ENCODE measurements at places on chromosomes 7 and 10.

DNA sequence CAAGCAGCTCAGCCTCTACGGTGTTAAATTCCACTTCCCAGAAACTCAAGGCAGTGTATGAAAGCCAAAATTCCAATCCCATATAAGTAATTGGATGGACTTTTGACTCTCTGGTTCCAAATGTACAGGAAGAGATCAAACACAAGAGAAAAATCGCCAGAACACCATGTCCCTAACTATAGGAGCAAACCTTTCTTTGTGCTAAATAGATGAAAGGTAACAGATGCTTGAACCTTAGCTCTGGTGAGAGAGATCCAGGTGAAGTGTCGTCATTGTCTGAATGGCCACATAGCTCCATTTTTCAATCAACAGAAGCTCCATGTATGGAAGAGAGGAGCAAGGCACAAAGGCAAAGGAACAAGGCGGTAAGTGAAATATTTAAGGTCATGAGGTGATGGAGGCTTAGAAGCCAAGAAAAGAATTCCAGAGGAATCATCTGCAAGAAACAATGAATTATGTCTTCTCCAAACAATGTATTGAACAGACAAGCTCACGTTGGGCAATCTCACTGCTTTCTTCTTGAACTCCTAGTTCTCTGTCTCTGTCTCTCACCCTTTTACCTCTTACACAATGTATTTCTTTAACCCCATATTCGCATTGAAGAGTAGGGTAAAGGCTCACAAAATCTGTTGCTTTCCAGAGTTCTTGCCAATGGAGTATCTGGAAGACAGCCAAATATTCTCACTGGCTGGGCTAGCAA lies 585.1 kb downstream of the GATA3 start:
- no peak for DNase-seq

GRCh38 chr10:79407811-79408795 lies 37.3 kb downstream of the ZCCHC24 start:
- DNase-seq = no peak

GRCh38 chr7:144941127-144941526 lies 105.3 kb upstream of the TPK1 start:
- no peak for DNase-seq

- DNase-seq = no peak
Measured at GRCh38 chr10:52313256-52313932, 687 bp upstream of the DKK1 start.

DNA sequence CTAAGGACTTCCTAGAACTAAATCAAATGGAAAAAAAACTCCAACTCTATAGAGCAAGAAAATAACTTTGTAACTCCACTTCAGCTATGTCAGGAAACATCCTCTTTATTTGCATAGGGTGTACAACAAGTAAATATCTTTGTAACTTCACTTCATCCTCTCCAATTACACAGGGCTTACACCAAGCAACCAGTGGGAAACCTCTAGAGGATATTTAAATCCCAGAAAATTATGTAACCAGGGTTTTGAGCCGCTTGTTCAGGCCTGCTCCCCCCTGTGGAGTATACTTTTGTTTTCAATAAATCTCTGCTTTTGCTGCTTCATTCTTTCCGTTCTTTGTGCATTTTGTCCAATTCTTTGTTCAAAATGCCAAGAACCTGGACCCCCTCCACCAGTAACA lies 22.2 kb downstream of the LIPJ start:
- no peak for DNase-seq

- no peak for DNase-seq
Measured at GRCh38 chr10:132554991-132555647, 17.5 kb downstream of the INPP5A start.

GRCh38 chr7:101922631-101923601 lies 105.5 kb downstream of the CUX1 start:
- DNase-seq = no peak

GRCh38 chr7:155011086-155011485 lies 8.2 kb upstream of the PAXIP1 start:
- DNase-seq = no peak

DNA sequence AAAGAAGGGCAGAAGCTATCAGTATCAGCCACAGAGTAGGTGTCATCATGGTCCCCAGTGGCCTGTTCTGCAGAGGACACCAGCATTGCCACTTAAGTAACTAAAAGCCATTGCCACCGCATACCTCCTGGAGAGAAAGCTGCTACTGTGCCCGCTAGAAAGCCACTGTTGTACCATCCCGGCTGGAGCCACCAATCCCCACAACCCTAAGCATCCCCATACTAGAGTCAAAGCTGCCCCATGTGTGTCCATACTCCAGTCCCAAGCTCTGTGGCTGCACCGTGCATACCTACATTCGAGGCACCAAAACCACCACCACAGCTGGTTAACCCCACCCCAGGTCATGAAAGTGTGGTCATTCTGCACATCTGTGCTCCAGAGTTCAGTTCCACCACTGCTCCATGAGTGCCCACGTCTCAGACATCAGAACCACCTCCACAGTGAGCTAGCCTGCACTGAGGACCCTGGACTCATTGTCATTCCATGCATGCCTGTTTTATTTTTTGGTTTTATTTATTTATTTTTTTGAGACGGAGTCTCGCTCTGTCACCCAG lies 9.5 kb upstream of the SEPTIN14 start:
- DNase-seq = no peak

GRCh38 chr7:1058821-1059199 lies 14.5 kb downstream of the GPR146 start:
- DNase-seq = no peak

DNA sequence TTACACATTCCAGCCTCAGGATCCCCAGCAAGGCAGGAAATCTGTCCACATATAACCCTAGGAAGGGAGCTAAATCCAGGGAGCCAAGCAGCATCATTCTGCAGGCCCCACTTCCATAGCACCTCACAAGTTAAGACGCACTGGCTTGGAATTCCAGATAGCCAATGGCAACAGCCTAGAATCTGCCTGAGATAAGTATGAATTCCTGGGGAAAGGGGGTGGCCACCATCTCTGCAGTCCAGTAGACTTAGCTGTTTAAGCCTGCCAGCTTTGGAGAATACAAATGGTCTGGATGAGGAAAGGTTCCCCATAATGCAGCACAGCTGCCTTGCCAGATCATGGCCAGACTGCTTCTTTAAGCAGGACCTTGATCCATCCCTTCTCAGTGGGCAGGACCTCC lies 179.4 kb upstream of the PRSS1 start:
- no peak for DNase-seq

GRCh38 chr10:108631332-108631731 lies 1292.0 kb downstream of the XPNPEP1 start:
- no peak for DNase-seq

GRCh38 chr10:101828766-101829551 lies 10.7 kb upstream of the OGA start:
- peak; percentile 17 for DNase-seq

DNA sequence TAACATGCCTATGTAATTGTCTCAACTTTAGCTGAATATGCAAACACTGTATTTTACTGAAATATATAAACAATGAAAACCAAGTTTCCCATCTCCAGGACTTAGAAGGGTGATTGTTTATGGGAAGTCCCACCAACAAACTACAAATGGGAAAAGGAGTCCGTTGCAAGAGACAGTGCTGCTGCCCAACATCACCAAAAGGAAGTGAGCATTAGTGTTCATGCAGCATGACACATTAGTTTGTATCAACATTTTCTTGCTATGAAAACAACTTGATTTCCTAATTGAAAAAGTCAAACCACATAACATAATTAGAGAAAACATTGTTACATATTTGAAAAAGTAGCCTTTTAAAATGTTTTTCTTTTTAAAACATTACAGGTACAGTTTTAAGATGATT lies 138.5 kb downstream of the ZNF438 start:
- peak; percentile 18 for DNase-seq

GRCh38 chr7:115097175-115097671 lies 175.3 kb downstream of the MDFIC start:
- peak; percentile 14 for DNase-seq

- no peak for DNase-seq
Measured at GRCh38 chr10:69649786-69650550, 19.9 kb downstream of the FAM241B start.

DNA sequence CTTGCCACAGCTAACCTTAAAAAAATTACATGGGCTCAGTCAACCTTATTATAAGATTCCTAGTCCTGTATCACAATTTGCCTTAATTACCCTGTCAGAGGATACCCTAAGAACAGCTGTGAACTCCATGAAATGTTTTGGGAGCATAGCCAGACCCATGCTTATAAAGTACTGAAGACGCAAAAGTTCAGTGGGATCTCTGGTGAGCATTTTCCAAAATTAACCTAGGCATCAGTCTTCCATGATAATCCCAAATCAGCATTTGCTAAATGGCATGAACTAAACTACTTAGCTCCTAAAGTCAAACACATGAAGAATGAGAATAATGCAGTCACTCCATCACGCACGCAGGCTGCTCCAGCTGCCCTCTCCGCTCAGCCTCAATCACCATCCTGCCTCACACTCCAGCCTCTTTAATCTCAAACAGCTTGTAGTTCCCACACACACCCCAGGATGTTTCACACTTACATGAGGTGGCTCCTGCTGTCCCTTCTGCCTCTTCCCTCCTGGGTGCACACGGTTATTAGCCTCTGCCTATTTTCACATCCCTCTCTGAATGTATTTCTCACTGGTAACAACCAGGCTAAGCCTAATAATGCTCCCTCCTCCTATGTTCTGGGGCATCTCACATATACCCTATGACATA lies 15.3 kb downstream of the IGF2BP3 start:
- no peak for DNase-seq

- DNase-seq = no peak
Measured at GRCh38 chr7:135782801-135783200, 34.2 kb upstream of the FAM180A start.

DNA sequence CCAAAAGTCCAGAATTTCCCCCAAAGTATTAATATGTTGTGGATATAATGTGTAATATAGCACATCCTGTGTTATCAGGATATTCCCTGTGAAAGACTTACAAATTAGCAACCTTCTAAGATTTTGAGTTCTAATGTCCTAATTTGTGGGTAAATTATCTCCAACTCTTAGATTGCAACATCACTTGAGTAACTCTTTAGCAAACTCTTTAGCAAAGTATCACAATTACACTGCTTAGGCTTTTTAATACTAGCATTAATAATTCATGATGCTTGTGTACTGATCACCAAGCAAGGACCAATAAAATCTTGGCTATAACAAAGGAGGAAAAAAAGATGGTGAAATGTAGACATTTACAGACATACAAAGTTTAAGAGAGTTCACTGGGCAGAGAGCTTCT lies 27.7 kb downstream of the HIP1 start:
- peak; percentile 8 for DNase-seq

GRCh38 chr7:139875821-139876241 lies 46.8 kb downstream of the TBXAS1 start:
- peak; percentile 88 for DNase-seq

GRCh38 chr10:122044045-122044661 lies 55.2 kb downstream of the TACC2 start:
- no peak for DNase-seq

GRCh38 chr10:78254013-78254412 lies 220.3 kb downstream of the RPS24 start:
- DNase-seq = no peak

DNA sequence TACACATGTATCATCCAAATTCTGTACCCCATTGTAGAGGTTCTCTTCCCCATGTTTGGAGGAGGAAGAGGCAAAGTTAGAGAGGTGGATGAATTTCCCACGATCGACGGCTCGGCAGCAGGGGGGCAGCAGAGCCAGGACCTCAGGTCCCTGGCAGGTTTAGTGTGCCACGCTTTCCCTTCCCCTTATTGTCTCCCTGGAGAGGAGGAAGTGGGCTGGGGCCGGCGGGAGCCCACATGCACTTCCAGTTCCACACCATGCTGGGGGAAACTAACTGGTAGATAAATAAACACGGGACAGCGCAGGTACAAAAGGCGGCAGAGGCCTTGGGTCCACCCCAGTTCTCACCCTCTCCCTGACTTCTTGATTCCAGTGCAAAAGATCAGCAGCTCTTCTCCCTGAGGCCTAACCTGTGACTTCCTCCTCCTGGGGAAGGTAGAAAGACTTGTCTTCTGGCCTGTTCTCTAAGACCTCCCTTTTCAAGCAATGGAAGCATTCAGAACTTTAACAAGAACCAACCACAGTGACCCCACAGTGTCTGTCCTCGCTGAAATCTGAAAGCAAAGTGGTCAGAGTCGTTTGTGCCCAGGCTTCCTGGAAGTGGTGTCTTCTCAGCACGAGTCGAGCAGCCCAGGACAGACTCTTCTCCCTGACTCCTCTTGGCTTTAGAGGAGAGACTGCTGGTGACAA lies 30.5 kb upstream of the SRGN start:
- peak; percentile 79 for DNase-seq
